Cerebellum (tissue), 4 donors: ENCODE measurements at places on chromosomes 1 and 21. TPM values are rescaled to one million over a fixed set of nuclear protein-coding genes. Genes with fewer than 3 reads are reported as not detected.

The TNFRSF8 gene
- total RNA-seq: 0.54 TPM

The TCHHL1 gene
- not detected for total RNA-seq

The SPATA45 gene
- 1.9 TPM for total RNA-seq

The CD244 gene
- total RNA-seq: not detected

The OR2AK2 gene
- total RNA-seq: 3.0 TPM

The IL12RB2 gene
- 1.3 TPM for total RNA-seq

The UBE2G2 gene
- total RNA-seq: 102 TPM

The KANK4 gene
- 2.9 TPM for total RNA-seq
